Stimulated activated CD4-positive, alpha-beta T cell treated with anti-CD3 and anti-CD28 coated beads, Interleukin-4, amount 100 ng/mL, for 1 hour (primary cell): ENCODE measurements at places on chromosomes 3 and 15.

DNA sequence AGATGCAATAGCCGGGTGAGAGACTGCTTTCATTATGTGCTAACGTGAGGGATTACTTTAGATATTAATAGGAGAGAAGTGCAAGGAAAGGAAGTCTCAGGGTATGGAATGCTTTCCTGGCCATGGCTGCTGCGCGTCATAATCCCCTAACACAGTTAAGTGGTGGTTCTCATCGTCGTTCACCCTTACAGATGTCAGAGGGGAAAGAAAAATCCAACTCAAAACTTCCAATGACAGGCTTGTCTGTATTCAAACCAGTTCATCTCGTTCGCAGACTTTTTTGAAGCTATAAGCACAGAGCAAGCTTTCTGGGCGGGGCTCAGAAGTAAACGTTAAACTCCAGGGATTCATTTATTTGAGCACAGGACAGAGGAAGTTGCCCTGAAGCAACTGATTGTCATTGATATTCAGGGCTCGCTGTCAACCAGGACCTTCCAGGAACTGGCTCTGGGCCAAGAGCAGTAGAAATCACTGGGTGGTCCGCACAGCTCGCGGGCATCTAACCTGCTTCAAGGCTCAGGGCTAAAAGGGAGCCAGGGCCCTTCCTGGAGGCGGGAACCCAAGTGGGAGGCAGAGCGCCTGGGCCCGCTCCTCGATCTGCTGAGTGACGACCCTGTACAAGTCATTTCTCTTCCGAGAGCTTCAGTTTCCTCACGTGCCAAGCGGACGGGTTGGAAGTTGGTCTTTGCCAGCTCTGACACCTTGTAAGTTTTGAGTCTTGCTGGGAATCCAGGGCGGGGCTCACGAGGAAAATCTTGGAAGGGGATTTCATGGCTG, 1.1 kb upstream of the LPP start:
- no peak for DNase-seq

DNA sequence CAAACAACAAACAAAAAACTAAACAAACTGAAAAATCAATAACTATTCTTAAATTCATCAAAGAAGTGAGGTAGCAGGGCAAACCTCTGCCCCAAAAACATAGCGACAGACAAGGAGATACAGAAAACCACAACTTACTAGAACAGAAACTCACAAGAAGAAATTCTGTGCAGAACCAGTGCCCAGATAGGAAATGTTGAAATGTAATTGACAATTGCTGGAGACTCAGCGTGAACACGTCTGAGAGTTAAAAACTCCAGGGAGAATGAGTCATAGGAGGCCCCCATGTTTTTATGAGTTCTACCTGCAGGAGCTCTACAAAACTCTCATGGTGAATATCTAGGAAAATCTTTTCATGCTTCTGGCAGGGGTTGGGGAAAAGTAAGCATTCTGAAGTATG, 95.5 kb upstream of the SETMAR start:
- no peak for DNase-seq

- DNase-seq, result no peak
Measured at GRCh38 chr3:156808025-156808424, 18.1 kb upstream of the LEKR1 start.

GRCh38 chr15:98651036-98651481, 2.7 kb downstream of the IGF1R start:
- DNase-seq, result peak; percentile 20

- DNase-seq, result no peak
Measured at GRCh38 chr3:36895496-36896409, 49.1 kb downstream of the TRANK1 start.

DNA sequence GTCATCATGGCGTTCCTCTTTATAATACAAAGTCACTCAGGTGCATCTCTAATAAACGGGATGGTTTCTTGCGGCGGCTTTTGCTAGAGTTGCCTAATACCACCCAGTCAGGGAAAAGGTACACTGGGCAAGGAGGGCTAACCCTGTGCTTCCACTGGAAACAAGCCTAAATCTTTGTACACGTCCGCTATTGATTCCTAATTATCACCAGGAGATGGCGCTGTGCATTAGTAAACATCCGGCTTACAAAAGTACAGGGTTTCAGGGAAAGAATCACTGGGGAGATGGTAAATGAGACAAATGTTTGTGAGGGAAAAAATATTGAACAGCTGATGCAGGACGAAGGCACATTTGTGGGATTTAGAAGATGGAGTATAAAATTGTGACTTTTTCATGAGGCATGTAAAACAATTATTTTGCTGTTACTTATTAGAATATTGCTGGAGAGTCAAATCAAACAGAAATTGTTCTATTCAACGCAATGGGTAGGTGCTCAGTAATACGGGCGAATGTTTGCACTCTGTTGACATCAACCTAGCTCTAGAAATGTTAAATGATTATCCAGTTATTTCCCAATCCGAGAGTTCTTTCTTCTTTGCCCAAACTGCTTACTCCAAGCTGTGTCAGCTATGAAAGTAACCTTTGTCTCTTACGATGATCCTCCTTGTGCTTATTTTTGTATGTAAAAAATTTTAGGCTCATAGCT, 50.6 kb downstream of the GMNC start:
- DNase-seq, result no peak

DNA sequence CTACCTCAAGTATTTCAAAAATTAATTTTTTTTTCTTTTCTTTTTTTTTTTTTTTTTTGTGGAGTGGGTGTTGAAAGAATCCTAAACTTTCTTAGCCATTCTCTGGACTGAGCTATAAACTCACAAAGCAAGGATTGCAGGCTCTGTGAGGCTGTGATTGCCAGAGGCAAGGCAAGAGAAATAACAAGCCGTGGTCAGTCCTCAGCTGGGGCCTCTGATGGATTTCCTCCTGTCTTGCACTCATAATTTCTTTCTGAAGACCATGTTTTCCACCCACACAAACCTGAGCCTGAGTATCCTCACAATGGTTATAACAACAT, 1.3 kb downstream of the CX3CR1 start:
- DNase-seq, result no peak

- no peak for DNase-seq
Measured at GRCh38 chr3:154316974-154317767, 7.1 kb downstream of the DHX36 start.

GRCh38 chr3:196572389-196572788, 3.9 kb downstream of the FBXO45 start:
- DNase-seq, result no peak

- DNase-seq, result no peak
Measured at GRCh38 chr3:177731644-177732268, 534.5 kb upstream of the TBL1XR1 start.

GRCh38 chr3:129286081-129286480, 7.4 kb downstream of the HMCES start:
- DNase-seq, result no peak

GRCh38 chr3:116018646-116019045, 395.3 kb downstream of the GAP43 start:
- DNase-seq, result no peak

DNA sequence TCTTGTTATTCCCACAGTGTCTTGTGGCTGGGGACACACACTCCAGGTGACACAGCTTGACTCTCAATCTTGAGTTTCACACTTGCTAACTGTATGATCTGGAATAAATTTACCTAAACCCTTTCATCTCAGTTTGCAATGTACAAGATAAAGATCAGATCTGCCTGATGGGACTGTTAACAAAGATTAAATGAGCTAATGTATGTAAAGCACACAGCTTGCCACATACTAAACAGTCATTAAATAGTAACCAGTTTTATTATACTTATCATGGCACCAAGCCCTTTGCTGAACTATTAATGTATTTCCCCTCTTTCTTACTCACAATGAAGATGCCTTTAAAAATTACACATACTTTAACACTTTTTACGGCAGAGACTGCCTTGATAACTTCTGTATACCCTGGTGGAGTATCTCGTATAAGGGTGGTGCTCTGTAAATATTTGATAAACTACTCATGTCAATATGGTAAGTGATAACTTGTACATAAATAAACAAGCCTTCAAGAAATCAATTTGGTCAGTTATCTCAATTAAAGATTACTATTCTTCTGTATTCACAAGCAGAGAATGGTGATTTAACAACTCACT, 184.5 kb downstream of the STAG1 start:
- no peak for DNase-seq

- DNase-seq, result no peak
Measured at GRCh38 chr3:35723480-35724097, 84.3 kb downstream of the ARPP21 start.

DNA sequence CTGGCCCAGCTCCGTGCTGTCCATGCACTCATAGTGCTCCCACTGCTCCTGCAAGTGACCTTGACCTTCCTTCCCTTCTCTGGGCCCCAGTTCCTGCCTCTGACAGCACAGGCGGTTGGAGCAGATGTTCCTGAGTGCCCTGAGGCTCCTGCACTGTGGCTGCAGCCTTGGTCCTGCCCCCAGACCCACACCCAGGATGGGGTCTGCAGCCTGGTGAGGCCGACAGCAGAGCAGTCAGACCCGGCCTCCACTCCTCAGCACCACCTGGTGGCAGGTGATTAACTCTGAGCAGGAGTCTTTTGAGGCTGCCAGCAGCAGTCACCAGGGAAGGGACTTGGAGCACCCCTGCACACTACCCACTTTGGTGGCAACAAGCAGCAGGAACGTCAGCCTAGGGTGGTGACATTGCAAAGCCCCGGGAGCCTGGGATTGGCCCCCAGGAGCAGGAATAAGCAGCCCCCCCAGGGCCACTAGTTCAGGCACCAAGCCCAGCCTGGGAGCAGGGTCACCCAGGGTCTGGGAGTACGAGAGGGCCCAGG, 64.6 kb downstream of the CYP11A1 start:
- peak; percentile 42 for DNase-seq
